ENCODE measurements at places on chromosomes 5 and 9.

DNA sequence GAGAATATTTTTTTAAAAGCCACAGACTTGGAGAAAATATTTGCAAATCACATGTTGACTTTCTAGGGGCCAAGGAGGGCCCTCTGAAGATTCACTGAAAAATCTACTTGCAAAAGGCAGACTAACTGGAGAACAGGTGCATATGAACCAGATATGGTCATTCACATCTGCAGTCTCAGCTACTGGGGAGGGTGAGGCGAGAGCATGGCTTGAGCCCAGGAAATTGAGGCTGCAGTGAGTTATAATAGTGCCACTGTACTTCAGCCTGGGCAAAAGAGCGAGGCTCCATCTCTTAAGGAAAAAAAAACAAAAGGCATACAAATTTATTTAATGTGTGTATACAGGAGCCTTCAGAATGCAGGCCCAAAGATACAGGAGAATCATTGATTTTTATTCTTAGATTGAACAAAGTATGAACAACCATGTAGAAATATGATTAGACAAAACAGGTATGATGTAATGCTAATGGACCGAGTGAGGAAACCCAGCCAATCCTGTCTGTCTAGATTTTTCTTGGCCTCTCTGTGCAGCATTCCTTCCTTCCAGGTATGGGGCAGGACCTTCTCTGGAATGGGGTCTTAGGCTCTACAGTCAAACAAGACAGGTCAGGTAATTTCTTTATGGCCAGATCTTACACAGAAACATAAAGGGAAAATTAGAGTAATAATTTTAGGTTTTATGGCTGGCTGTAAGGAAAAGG, 15.3 kb upstream of the SLC27A6 start:
- DNase-seq: no peak

DNA sequence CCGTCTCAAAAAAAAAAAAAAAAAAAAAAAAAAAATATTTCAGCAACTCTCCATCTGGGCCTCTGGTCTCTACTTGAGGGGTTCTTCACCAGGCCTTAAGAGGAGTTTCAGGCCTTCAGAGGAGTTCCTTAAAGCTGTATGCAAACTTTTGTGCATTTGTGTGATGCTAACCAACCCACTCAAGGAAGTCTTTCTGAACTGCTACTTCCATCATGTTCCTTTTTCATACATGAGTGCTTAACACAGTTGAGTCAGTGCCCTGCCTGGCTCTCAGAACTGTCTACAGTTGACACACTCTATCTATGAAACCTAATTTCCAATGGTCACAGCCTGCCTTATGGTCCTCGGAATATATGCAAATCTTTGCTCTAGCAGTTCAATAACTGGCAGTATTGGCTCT, 146.5 kb downstream of the MEF2C start:
- DNase-seq: no peak

- DNase-seq: no peak
Measured at GRCh38 chr9:27540502-27540901, 10.9 kb upstream of the MOB3B start.

- DNase-seq: no peak
Measured at GRCh38 chr5:171518916-171519315, 99.5 kb downstream of the FGF18 start.

- DNase-seq: no peak
Measured at GRCh38 chr5:58708456-58708855, 125.6 kb downstream of the RAB3C start.

GRCh38 chr5:135883441-135883840, 12.2 kb downstream of the IL9 start:
- DNase-seq: no peak

GRCh38 chr9:130555968-130556367, 23.4 kb upstream of the FUBP3 start:
- DNase-seq: no peak

DNA sequence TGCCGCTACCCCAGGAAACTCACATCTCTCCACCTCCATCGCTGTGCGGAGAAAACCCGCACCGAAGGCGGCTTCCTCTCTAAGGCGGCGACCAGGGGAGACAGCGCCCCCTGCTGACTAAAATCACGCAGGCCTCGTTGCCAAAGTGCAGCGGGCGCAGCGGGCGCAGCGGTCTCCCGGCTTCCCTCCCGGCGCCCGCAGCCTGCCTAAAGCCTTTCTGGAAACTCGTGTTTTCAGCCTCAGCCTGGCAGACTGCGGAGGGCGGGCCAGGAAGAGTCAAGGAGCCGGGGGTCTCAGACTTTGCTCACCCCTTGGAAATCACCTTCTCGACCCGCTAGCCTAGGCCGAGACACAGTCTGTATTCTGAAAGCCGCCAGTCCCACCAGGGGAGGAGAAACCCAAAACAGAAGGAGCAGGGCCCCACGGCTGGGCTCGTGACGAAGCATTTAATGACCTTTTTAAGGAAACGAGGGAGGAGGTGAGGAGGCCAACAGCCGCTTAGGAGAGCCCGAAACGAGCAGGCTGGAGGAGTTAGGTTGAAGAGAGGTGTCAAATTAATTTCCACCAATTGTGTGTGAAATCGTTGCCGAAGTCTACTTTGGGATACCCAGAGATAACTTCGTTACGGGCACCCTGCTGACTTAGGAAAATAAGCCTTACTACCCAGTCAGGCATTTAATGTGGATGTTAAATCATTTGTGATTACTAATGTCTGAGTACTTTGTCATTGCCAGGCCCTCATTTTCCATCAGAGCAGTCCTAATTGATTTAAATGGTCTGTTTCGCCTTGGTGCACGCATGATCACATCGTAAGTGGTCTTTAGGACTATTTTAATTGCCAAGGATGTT, 7.3 kb upstream of the FOXB2 start:
- DNase-seq: peak; percentile 39

DNA sequence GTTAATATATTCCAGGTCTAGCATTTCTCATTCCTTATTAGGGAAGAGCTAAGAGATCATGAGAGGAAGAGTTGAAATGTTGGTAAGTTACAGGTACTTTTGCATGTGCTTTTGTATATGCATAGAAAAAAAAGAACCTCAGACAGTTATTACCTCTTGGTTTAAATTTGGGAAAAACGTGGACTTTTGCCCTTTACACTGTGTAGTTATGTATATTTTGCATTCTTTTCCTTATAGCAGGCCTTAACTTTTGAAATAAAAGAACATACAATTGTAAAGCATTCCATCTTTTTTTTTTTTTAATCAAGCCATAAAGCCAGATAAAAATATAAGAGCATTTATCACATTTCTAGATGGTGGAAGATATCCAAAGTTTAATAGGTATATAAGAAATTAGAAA, 61.4 kb downstream of the RIC1 start:
- no peak for DNase-seq

DNA sequence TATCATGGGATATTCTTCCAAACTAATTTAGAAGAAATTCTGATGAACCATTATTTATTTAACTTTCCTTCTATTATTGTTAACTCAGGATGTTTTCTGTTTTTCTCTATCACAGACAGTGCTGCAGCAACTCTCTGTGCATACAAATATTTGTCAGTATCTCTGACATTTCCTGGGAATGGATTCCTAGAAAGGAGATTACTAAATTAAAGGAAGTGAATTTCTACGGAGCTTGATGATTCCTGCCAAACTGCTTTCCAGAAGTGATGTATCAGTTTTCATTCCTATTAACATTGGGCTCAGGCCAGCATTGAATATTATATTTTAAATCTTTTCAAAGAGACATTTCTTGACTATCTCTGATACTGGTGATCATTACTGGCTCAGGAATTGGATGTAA, 26.0 kb upstream of the MAST4 start:
- no peak for DNase-seq

DNA sequence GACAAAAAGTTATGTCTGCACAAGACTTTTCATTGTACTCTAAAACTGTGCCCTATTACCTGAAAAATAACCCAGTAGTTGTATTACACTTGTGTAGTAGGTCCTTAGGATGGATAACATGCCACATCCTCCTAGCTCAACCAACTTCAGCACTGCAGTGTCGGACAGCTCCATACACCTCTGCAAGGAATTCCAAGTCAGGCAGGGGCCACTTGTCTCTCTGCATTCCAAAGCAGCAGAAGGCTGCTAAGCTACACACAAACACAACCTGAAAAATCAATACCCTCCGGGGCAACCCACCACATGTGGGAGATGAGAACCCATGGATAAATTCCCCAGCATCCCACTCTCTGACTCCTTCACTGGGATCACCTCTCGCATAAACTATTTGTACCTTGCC, 50.2 kb downstream of the MED10 start:
- no peak for DNase-seq

DNA sequence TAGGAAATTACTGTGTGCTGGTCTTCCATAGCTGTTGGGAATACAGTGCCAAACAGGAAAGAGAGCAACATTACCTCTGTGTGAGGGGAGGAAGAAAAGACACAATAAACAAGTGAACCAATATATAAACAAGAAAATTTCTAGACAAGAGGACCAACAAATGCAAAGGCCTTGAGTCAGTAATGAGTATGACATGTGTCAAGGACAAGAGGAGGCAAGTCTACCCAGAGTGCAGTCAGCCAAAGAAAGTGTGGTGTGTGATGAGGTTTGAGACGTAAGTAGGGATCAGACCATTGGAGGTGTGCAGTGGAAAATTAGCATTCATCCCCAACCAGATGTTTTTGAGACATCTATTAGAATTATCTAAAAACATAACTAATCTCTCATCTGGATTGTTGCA, 69.5 kb upstream of the CDH6 start:
- DNase-seq: no peak

DNA sequence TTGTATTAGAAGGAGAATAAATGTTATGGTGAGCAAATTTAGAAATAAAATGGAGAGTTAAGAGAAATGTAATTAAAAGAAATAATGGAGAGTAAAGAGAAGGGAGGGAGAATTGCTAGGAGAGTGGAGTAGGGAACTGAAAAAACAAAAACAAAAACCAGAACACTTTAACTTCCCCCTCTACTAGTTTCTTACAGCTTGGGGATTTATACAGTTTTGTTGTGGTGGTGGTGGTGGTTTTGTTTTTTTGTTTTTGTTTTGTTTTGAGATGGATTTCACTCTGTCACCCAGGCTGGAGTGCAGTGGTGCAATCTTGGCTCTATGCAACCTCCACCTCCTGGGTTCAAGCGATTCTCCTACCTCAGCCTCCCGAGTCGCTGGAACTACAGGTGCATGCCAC, 322.4 kb downstream of the TMEM167A start:
- DNase-seq: no peak

DNA sequence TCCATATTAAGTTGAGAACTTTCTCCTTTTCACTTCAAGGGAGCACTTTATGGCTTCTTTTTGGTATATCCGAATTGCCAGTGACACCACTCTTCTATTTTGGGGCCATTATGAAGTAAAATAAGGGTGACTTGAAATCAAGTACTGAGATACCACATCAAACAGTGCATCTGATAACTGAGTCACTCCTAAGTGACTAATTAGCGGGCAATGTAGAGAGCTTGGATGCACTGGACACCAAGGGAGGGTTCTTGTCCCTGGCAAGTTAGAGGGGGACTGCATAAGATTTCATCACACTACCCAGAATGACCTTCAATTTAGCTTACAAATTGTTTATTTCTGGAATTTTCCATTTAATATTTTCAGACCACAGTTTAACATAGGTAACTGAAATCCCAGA, 813.9 kb upstream of the CDH10 start:
- no peak for DNase-seq

GRCh38 chr5:84478603-84479002, 93.9 kb upstream of the EDIL3 start:
- DNase-seq: no peak

DNA sequence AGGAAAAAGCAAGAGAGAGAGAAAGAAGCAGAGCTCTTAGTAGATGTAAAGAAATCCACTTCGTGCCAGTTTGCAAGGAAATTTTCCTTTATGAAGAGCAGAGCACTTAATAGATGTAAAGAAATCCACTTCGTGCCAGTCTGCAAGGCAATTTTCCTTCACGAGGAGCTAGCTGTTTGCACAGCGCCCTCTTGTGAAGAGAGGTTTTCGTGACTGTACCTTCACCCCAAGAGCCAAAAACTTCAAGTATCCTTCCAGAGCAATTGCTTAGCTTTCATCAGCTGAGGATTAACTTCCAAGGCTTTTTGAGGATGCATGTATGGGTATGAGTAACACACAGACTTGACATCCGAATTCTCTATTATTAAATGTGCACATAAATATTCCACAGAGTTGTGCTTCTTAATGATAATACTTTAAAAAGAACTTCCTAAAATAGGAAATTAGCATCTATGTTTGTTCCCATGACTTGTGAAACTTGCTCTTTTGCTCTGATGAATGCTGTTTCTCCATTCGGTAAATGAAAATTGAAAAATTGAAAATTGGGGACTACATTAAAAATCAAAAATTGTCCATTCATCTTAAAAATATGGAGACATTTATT, 525.6 kb downstream of the PDE4D start:
- peak; percentile 13 for DNase-seq

GRCh38 chr9:89720696-89721175, 115.9 kb downstream of the GADD45G start:
- DNase-seq: no peak

DNA sequence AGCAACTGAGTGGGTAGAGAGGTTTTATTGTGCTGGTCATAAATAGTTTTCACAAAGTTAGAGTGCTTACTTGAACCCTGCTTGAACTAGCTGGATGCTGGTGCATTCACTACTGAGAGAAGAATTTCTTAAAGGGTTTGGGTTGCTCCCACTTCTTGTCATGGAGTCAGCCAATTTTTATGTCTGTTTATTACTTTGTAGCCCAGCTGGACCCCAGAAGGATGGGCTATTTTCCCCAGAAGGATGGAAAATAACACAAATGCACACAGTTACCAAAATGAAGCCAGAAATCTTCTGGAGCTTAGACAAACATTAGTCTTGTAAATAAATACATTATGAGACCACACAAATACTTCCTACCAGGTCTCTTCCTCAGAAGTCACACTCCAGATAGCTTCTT, 480.8 kb upstream of the TNC start:
- DNase-seq: no peak

GRCh38 chr9:135478829-135479468, 633 bp upstream of the PPP1R26 start:
- DNase-seq: no peak

DNA sequence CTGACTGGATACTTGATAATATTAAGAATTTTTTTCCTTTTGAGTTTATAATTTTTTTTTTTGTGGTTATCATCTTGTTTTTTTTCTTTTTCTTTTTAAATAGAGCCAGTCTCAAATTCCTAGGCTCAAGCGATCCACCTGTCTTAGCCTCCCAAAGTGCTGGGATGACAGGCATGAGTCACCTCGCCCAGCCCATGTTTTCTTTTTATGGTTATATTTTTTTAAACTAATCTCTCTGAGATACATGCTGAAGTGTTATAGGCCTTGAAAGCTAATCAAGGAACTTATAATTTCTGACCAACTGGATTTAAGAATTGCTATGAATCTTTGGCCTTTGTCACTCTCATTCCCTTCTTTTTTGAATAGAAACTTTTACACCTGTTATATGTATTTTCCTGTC, 6.8 kb upstream of the AMACR start:
- DNase-seq: no peak

- no peak for DNase-seq
Measured at GRCh38 chr9:118455788-118456187, 751.6 kb downstream of the TLR4 start.

GRCh38 chr5:63125862-63126261, 547.2 kb downstream of the LRRC70 start:
- no peak for DNase-seq

GRCh38 chr5:59241119-59241518, 652.4 kb downstream of the PDE4D start:
- no peak for DNase-seq

- no peak for DNase-seq
Measured at GRCh38 chr9:36121971-36122370, 14.6 kb upstream of the GLIPR2 start.

- no peak for DNase-seq
Measured at GRCh38 chr9:69719367-69719766, 40.4 kb downstream of the PTAR1 start.

All from activated CD8-positive, alpha-beta memory T cell treated with anti-CD3 and anti-CD28 coated beads for 1 hour (primary cell).